ENCODE measurements at places on chromosomes 1 and 21.

DNA sequence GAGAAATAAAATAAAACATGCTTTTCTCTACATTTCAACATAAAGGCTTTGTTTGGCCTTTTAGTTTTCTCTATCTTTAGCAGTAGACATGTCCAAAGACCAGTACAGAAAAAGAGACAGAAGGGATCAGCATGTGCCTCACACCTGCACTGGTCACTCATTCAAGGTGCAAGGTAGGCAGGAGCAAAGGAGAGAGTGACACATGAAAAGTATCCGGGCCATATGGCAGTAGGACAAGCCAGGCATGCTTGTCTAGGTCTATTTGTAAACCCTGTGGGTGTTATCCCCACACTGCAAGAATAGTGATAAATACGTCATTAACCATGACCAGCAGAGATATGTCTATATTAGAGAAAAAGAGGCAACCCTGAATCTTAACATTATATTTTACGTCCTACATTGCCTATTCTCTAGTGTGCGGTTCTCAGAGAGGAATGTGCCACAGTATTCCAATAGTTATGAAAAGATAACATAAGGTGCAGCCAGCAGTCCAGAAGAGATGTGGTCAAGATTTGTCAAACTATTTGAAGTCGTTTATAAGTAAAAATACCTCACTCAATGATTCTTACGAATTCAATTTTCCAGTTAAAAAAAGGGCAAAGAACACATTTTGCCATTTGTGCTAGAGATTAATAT, 32.1 kb downstream of the PRRX1 start:
- no peak for DNase-seq

DNA sequence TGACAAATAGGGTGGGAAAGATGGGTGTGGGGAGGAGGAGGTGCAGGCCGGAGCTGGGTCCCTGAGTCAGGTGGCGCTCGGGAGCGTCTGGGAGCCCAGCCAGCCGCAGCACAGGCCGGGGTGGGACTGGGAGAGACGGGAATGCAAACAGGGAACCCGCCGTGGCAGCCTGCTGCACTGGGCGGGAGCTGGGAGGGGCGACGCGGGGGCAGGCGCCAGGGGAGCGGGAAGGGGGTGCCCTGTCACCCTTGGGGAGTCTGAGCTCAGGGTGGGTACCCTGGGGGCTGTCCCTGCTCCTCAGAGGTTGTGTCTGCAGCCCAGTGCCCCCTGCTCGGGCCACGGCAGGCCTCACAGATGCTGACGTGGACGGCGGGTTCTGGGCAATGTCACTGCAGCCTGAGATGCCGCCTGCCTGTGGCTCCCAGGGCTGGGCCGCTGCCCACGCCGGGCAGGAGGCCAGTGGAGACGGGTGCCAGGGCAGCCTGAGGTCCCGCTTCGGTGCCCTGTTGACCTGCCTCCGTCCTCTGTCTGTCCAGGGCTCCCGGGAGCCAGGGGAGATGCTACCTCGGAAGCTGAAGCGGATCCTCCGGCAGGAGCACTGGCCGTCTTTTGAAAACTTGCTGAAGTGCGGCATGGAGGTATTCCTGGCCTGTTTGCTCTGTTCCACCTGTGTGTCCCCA, 16.6 kb upstream of the LRRC3 start:
- no peak for DNase-seq

- DNase-seq, result no peak
Measured at GRCh38 chr1:119316870-119317416, 51.6 kb upstream of the HAO2 start.

- DNase-seq, result no peak
Measured at GRCh38 chr1:116095027-116095426, 16.2 kb upstream of the MAB21L3 start.

GRCh38 chr1:200392625-200393185, 17.1 kb downstream of the ZNF281 start:
- no peak for DNase-seq

DNA sequence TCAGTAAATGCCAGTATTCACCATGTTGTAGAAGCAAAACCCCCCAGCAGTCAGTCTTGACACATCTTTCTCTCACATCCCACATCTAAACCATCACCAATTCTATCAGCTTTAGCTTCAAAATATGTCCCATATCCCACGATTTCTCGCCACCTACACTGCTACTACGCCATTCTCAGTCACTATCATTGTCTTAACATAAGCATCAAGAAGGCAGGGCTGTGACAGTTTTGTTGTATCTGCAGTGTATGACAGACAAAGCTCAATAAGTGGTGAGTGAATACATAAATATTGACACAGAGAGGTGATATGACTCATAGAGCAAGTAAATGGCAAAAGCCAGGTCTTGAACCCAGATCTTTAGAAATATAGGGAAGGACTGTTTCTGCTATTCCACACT, 59.9 kb downstream of the JAK1 start:
- DNase-seq, result no peak

DNA sequence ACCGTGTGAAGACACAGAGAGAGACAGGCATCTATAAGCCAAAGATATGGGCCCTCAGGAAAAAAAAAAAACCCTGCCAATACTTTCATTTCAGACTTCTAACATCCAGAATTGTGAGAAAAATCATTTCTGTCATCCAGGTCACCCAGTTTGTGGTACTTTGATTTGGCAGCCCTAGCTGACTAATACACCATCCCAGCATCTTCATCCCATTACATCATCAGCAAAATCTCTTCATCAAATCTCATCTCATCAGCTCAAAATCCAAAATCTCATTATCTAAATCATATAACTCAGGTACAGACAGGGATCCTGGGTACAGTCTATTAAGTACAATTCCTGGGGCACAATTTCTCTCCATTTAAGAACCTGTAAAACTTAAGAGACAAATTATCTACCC, 51.9 kb upstream of the GJA8 start:
- DNase-seq, result no peak

DNA sequence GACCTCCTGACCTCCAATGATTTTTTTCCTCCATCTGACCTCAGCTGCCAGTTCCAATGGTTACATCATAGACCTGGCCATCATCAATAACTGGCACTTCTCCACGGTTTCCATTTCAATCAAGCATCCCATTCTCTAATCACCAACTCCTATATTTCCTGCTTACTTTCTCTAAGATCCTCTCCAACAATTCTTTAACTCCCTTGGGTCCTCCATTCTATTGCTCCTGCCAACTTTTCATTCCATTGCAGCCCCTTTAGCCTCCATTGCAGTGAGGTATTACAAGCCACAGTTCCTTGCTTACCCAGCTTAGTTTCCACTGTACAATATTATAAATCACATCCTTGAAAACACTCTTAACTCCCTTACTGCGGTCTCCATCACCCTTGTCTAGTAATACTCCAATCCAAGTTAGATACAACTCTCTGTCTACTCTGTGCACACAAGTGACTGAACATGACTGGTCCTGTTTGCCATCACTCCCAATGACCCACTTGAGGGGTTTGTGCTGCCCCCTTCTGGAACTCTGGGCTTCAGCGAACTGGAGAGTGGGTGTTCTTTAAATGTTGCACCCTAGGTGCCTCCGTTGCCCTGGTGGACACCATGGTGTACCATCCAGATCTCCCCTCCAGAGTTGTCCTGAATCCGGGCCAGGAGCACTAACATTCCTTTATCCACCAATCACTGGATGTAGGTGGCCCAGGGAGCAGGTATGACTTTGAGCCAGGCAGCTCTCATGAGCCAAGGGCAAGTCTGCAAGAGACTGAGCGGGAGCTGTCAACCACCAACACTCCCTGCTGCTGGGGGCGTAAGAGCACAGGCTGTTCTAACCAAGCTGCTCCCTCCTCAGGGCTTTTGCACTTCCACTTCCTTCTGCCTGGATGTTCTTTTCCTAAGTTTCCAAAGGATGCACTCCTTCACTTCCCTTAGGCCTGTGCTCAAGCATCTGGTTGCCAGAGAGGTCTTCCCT, 3.7 kb upstream of the FNDC7 start:
- DNase-seq, result peak; percentile 63

DNA sequence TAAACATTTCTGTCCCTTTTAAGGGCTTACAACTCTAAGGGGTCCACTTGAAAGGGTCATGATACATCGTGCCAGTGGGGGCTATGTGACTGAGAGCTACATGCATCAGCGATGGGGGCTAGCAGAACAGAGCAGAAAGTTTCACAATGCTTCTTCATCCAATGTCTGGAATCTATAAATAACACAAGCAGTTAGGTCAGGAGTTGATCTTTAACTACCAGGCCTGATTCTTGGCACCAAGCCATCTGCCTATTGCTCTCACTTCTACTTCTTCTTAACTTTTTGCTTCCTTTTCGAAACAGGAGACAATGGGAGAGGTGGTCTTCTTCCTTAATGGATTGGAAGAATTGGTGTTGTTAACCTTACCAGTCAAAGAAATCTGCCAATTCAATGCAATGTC, 410.0 kb downstream of the TGFB2 start:
- DNase-seq, result no peak

- DNase-seq, result no peak
Measured at GRCh38 chr21:33029975-33030461, 4.3 kb downstream of the OLIG2 start.

- no peak for DNase-seq
Measured at GRCh38 chr1:64235181-64235580, 31.8 kb downstream of the UBE2U start.

- DNase-seq, result no peak
Measured at GRCh38 chr21:36487641-36488307, 7.9 kb upstream of the CLDN14 start.

- DNase-seq, result no peak
Measured at GRCh38 chr1:39952359-39953110, 2.4 kb upstream of the MFSD2A start.

DNA sequence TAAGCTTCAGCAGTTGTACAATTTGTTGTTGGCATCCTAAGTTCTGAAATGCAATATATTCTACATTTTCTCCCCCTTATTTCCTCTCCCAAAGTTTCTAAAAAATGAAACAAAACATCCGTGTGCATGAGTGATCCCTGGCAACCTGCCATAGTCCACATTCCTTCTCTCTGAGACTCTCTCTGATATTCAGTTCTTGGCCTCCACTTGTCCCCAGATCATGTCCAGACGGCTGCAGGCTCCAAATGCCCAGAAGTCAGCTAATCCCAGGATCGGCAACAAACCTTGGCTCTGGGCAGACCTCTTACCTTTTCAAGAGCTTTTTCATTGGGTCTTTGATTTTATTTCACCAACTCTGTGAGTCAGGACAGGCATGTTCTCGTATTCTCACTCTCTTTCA, 187.8 kb downstream of the ETS2 start:
- DNase-seq, result no peak

DNA sequence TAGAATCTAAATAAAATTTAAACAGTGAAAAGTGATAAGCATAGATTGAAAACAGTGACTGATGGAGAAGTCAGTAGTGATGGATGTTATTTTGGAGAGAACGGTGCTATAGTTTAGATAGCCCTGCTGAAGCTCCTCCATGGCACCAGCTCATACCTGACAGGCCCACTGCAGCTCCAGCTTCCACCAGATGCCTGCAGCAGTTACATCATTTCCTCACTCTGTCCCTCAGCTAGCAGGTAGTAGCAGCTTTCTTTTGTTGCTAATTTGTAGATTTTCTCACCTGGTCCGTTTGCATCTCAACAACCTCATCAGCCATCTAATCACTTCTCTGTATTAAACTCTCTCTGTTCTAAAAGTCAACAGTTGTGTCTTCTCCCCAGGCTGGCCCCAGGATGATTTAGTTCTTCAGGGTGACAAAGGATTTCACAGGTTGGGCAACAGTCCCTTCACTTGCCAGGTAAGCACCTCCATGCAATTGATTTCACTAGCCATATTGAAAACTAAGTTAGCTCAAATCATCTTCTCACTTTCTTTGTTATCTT, 128.3 kb downstream of the LMX1A start:
- no peak for DNase-seq

- no peak for DNase-seq
Measured at GRCh38 chr1:28282426-28283407, 23.4 kb downstream of the SESN2 start.

DNA sequence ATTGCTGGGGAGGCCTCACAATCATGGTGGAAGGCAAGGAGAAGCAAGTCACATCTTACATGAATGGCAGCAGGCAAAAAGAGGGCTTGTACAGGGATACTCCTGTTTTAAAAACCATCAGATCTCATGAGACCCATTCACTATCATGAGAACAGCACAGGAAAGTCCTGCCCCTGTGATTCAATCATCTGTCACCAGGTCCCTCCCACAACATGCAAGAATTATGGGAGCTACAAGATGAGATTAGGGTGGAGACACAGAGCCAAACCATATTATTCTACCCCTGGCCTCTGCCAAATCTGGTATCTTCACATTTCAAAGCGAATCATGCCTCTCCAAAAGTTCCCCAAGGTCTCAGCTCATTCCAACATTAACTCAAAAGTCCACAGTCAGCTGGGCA, 11.1 kb upstream of the MIA3 start:
- no peak for DNase-seq

DNA sequence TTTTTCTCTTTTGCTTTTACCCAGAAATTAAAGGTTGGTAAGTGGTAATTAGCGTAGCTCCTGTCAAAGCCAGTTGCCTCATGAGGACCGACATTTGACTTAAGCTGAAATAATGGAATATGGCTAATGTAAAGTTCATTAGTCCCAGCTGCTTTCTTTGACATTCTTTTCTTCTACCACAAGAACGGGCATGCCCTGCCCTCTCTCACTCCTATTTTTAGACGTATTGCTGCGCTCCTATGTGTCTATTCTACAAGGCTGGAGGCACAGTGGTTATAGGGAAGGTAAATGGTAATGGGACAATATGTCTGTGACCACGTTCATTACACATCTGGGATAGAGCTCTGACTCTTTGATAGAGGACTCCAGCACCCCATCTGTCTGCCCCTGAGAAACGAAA, 6.8 kb downstream of the CORT start:
- no peak for DNase-seq

- no peak for DNase-seq
Measured at GRCh38 chr21:41091616-41092015, 76.3 kb upstream of the BACE2 start.

DNA sequence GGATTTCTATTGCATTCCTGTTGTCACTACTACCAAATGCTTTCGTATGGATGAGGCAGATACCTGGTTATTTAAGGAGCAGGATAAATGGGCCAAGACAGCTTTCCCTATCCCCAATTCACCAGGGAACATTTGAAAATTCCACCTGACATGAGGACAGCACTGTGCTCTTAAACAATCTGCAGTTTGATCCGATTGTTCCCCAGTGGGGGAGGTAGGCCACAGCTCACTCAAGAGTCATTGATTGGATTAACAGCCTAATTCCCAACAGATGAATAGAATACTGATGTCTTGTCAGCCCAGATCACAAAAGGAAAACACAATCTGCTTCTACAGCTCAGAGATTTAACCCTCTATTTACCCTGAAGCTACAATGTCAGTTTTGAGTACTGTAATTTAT, 123.9 kb downstream of the LHX4 start:
- no peak for DNase-seq

- no peak for DNase-seq
Measured at GRCh38 chr1:211420389-211420788, 71.6 kb downstream of the RD3 start.

GRCh38 chr1:118253053-118253915, 68.3 kb upstream of the SPAG17 start:
- DNase-seq, result no peak

DNA sequence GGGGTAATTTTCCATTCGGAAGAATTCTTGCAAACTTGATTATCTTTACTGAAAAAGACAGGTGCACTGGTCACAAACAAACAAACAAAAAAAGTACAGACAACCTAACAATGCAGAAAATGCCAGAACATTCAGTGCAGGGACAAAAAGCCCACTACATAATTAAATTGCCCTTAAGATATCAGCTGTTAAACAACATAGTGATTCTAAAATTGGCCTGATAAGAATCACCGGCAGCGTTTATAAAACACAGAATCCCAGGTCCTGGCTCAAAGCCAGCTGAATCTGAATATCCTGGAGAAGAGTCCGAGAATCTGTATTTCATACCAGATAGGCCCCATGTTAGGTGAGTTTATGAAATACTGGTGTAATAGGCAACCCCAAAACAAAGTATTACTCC, 6.1 kb downstream of the PLPP3 start:
- no peak for DNase-seq

Data from activated CD4-positive, alpha-beta T cell treated with anti-CD3 and anti-CD28 coated beads, Interleukin-2, amount 50 U/mL, for 4 hours (primary cell).